ELR (cell line): ENCODE measurements at places on chromosomes 5 and 9.

GRCh38 chr5:40916226-40916625 lies 6.9 kb downstream of the C7 start:
- DNase-seq, result no peak

DNA sequence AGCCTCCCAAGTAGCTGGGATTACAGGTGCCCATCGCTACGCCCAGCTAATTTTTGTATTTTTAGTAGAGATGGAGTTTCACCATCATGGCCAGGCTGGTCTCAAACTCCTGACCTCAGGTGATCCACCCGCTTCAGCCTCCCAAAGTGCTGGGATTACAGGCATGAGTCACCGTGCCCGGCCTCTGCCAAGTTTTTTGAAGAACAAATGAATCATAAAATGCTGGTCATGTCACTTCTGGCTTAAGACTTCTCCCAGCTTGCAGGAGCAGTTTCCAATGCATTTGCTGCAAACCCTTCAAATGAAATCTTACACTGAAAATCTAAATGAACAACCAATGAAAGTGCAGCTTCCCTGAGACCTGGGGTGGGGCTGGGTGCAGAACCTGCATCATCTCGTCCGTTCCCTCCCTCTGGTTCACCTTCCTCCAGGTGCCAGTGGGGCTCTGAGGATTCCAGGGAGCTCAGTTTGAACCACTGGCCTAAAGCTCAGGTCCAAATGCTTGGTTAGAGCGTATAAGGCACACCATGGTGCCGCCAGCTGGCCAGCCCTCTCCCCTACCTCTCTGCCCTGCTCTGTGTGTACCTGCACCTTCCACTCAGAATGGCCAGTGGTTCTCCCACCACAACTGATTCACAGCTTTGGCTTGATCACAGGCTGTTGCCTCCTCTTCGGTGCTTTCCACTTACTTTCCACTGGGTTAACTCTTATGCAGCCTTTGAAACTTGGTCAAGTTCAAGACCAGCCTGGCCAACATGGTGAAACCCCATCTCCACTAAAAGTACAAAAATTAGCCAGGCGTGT lies 39.8 kb upstream of the FUBP3 start:
- peak; percentile 73 for DNase-seq

- peak; percentile 40 for DNase-seq
These were observed 276.2 kb upstream of the POU5F2 start for GRCh38 chr5:94017579-94017978.

DNA sequence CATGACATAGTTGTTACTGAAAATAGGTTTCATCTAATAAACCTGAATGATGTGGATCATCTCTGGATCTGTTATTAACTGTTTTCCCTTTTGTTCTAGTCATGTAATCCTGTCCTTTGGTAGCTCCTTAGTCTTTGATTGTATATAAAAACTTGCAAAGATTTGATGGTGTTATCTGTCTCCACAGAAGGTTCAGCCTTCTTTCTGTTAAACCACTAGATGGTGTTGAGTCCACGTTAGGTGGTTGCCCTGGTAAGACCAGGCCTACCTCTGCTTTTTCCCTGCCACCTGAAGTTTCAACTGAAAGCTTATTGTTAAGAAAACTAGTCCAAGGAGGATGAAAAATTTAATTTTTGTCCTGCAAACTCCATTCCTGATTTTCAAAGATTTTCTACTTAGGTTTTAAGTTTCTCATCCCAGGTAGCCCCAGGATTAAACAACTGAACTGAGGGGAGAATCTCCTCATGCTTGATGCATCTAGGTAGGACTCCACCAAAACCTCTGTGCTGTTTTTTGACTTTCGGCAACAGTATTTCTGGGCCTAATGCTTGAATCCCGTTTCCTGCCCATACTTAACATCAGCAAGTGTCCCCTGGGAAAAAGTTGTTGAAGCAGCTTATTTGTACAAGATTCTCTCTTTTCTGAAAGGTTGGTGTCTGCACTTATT lies 68.5 kb downstream of the RICTOR start:
- peak; percentile 32 for DNase-seq

- DNase-seq, result no peak
These were observed 131.1 kb downstream of the ADAMTSL1 start for GRCh38 chr9:18604767-18605730.

DNA sequence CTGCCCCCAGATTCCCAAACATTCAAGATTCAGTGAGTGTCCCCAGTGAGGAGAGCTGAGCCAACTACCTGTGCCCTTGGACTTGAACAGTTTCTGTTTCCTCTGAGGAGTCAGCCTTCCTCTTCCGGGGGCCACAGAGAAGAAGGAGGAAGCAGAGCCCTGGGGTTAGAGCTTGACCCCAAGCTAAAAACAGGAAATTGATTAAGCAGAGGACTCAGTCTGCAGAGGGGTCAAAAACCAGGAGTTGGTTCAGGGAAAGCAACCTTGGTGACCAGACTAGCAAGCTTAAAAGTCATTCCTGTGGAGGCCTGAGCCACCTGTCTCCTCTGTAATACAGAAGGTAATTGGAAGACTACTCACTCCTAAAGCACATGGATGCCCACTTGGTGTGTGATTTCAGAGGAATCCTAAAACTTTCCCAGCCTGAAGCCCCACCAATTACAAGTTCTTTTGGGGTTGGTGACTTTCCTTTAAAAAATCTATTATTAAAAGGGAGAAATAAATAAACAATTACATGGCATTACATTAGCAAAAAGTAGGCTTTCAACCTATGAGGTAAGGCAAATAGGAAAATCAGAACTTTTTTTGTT lies 64.2 kb upstream of the SELENOP start:
- no peak for DNase-seq

- DNase-seq, result peak; percentile 42
These were observed 10.8 kb upstream of the IFNA2 start for GRCh38 chr9:21395778-21396717.

DNA sequence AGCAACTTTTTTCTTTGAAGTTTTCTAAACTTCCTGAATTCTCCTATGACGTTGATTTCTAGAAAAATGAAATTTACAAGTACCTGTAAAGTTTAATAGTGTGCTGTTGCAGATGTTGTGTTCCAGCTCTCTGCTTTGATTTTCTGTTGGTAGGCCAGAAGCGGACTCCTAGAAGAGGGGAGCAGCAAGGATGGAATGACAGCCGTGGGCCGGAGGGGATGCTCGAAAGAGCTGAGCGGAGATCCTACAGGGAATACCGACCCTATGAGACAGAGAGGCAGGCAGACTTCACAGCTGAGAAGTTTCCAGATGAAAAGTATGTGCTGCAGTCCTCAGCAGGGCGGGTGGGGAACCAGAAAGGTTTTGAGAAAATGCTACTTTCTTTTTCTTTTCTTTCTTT lies 8.3 kb downstream of the HABP4 start:
- no peak for DNase-seq

DNA sequence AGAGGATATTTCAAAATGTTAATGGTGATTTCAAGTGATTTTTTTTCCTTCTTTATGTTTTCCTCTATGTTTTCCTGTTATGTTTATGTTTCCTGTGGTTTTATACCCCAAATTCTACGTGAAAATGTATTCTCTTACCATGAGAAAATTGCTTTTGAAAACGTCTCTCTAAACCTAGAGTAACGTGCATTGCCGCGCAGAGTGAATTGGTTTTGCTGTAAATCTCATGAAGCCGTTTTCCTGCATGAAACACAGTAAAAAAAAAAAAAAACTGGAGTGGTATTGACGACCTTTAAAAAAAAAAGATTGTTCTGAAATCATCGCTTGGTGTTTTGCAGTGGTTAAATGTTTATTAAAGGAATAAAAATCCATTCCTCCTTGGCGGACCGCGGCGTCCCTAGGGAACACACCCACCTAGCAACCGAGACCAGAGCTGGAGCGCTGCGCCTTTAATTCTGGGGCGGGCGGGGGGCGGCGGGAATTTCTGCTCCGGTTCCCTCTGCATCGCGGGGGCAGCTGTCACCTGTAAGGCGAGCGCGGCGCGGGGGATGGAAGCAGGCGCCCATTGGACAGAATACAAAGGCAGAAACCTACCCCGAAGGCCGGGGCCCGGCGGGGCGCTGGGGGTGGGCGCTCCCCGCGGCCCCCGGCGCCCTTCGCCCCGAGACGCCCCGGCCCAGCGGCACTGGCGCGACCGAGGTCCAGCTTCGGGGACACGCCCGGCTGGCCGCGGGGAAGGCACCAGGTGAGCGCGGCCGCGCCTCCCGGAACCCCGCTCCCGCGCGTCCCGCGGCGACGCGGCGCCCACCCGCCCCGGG lies at the start of gene SOWAHA:
Gene SOWAHA (plus strand): TSS at position 522 of the 818 bp plus-strand sequence. CDS start 320 bp downstream, outside the sequence.
- DNase-seq, result no peak

DNA sequence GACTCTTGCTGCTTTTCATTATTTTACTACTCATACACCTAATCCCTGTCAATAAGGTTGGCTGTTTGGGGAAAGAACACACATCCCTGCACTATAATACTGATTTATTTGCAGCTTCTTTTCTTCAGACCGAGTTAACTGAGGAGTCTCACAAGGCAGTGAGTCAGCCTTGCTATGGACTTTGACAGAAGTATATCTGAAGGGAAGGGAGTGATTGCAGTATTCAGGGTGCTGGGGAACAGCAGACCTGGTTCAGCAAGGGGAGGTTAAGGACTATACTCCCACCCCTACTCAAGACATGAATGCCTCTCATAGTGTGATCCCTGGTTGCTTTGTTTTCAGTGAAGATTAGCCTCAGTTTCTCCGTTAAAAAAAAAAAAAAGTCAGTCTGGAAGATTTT lies 99.8 kb downstream of the TLE4 start:
- DNase-seq, result no peak

DNA sequence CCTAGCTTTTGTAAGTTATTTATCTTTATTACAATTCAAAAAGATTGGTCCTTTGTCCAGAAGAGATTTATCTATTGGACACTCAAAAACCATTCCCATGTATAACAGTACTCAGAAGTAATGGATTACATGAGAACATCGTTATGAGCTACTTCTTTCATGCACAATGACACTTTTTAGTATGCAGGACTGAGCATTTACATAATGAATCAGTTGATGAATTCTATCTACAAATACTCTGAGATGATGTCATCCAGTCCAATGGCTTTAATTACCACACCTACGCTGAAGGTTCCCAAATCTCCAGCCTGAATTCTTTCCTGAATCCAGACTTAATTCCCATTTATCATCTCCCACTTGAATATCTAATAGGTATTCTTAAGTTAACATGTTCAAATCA lies 75.3 kb downstream of the PTBP3 start:
- no peak for DNase-seq

DNA sequence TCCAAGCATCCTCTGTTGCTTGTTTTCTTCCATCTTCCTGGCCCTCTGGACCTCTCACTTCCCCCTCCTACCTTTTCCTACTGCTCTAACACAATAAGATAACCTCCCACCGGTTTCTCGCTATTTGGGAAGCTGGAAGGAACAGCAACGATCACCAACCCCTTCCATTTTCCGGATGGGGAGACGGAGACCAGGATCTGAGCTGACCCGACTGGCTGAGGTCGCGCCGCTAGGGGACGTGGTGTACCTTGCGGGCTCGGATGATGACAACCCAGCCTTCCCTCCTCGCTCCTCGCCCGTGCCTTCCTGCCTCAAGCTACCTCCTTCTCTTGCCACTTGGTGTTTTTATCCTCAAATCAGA lies 1.9 kb downstream of the LPAR1 start:
- peak; percentile 82 for DNase-seq

- no peak for DNase-seq
These were observed 60.9 kb downstream of the ANKRD55 start for GRCh38 chr5:56172241-56172640.

DNA sequence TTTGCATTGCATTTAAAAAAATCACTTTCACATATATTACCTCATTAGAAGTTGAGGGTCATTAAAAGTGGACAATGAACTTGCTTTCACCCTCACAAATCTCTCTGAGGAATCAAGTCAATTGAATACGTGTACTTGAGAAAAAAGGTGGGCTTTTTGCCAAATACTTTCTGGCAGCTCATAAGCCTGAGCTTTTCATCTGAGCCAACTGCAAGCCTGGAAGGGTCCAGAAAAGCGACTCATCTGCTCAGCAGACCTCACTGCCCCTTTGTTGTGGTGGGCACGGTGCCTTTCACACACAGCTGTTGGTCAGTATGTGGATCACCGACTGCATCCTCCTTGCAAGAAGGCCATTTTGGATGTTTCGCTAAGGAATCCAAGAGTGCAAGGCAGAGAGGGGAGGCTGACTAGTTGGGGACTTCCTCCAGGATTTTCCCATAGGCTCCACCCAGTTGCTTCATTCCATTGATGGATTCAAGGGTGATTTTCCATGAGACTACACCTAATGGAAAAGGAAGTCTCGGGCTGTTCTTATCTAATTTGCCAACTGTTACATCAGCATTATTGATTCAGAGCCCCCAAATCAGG lies 564.7 kb downstream of the PDE4D start:
- DNase-seq, result peak; percentile 8

- DNase-seq, result no peak
These were observed 567.2 kb downstream of the PTPRD start for GRCh38 chr9:10045598-10045997.

GRCh38 chr5:89930591-89931392 lies 478.8 kb downstream of the CETN3 start:
- DNase-seq, result peak; percentile 80

DNA sequence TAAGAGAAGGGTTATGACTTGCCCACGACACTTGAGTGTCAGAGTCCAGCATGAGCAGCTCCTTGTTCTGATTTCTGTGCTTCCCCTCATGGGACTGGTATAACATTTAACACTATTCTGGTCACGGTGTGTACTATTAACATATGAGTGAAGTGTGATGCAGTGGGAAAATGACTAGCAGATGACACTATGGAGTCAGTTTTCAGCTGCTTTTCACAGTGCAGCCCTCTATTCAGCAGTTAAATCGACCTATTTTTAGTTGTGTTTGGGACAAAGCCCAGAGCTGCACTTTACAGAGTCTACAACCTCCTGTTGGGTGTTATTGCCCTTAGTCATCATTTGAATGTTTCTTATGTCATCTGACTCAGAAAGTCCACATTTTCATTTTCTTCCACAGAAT lies 59.1 kb downstream of the CHSY3 start:
- DNase-seq, result peak; percentile 4

GRCh38 chr5:61965069-61965468 lies 340.9 kb upstream of the KIF2A start:
- DNase-seq, result no peak

GRCh38 chr9:103702572-103702971 lies 391.5 kb upstream of the SMC2 start:
- DNase-seq, result no peak

GRCh38 chr5:77645158-77645994 lies 6.9 kb upstream of the OTP start:
- peak; percentile 47 for DNase-seq

- DNase-seq, result peak; percentile 87
These were observed 30.2 kb downstream of the GOLGA2 start for GRCh38 chr9:128245421-128246151.

DNA sequence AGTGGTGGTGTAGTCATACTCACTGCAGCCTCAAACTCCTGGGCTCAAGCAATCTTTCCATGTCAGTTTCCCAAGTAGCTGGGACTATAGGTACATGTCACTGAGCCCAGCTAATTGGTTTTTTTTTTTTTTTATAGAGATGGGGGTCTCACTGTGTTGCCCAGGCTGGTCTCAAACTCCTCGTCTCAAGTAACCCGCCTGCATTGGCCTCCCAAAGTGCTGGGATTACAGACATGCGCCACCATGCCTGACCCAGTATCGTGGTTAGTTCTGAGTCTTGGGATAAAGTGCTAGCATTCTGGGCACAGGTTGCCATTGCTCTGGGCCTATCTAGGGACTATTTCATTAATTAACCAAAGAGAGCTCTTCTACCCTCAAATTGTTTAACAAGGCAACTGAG lies 108.3 kb downstream of the PLPP1 start:
- DNase-seq, result no peak

- DNase-seq, result no peak
These were observed 9.1 kb downstream of the SLIT3 start for GRCh38 chr5:169291877-169292276.

GRCh38 chr5:3282841-3283240 lies 312.8 kb upstream of the IRX1 start:
- DNase-seq, result no peak
